Endothelial cell (in vitro differentiated cells): ENCODE measurements at places on chromosomes 5 and 9. TPM values are rescaled to one million over a fixed set of nuclear protein-coding genes. Genes with fewer than 3 reads are reported as not detected.

DNA sequence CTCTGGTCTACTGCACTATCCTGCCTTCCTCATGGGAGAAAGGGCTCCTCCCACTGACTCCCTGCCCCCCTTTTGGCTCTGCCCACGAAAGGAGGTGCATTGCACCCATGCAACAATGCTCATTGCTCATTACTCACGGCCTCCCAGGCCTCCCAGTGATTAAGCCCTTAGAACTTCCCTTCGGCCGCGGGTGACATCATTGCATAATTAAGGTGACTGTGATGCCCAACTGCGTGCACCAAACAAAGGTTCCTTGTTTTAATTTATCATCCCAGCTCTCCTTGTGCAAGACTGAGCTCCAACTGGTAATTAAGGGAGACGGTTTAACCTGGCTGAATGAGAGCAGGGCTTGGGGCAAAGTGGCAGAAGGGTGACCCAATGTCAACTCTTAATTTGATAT lies 180.4 kb downstream of the GAS1 start:
- H3K27me3 ChIP-seq, result peaks cover 2% of the 10 kb centered on the region
- no peak overlapping the region for H3K4me3 ChIP-seq
- H3K36me3 ChIP-seq, result no peaks in the 10 kb centered on the region
- DNase-seq, result no peak

DNA sequence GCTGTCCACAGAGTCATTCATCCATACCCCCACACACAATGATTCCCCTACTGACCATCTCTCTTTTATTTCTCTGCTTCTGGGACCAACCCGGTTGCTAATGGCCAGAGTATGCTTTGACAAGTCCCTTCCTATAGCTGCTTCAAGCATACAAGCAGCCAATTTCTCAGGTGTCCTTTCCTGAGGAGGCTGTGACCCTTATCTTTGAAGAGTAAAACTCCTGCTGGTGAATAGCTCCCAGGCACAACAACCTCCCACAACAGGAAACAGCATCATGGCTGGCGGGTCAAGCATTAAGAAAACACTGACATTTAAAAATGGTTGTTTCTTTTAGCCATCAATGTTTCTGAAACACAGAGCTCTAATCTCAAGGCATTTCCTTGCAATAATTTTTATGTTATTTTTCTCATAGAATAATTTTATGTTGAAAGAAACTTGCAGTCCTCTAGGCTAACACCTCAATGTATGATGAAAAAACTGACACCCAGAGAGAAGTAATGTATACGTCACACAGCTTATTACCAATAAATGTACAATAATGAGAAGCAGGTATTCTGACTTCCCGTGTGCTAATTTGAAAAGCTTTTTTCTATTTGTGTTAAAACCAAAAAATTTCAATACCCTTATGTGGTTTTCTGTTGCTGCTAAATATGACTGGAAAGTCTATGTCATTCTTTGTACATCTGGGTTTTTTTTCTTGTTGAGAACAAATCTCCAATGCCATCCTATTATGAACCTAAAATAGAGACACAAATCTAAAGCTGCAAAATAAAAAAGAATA lies 7.5 kb upstream of the PAM start:
- DNase-seq, result no peak
- H3K27me3 ChIP-seq, result peaks cover 3% of the 10 kb centered on the region
- no peak overlapping the region for H3K4me3 ChIP-seq
- no peaks in the 10 kb centered on the region for H3K36me3 ChIP-seq
- peaks cover 8% of the 10 kb centered on the region for H3K4me1 ChIP-seq
- H3K27ac ChIP-seq, result no peak overlapping the region

DNA sequence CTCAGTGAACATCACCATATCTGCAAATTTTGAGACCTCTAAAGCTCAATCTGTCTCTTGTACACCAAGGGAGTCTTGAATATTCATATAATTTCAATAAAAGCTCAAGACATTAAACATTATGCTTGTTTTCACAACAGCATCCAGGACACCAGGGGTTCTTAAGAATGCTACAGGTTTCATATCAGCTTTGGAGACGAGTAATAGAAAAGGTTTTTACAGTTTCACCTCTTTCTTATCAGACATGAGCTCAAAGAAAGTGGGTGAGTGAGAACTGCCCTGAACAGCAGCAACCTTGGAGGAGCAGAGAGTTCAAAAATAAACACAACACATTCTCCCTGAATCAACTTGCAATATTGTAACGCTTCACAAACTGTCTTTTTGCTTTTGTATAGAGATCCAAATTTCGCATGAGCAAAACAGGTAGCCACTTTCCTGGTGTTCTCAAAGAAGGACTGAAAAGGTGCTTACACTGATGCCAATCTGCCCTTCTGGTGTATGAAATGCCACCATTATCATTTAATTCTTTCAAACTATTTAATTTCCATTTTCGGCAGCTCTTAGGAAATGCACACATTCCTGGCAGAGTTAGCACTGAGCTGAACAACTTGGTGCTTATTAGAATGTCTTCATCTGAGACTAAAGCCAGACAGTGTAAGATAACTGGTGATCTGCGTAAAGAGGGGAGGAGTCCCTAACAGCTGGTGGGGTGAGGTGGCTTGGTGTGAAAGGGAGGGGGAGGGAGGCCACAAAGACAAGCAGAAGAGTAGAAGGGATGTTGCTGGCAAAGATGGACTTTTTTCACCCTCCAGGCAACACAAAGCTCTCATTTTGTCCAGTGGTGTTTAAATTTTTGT lies 535.3 kb downstream of the PDE4D start:
- H3K4me3 ChIP-seq, result no peak overlapping the region
- H3K36me3 ChIP-seq, result no peaks in the 10 kb centered on the region
- no peaks in the 10 kb centered on the region for H3K27me3 ChIP-seq

DNA sequence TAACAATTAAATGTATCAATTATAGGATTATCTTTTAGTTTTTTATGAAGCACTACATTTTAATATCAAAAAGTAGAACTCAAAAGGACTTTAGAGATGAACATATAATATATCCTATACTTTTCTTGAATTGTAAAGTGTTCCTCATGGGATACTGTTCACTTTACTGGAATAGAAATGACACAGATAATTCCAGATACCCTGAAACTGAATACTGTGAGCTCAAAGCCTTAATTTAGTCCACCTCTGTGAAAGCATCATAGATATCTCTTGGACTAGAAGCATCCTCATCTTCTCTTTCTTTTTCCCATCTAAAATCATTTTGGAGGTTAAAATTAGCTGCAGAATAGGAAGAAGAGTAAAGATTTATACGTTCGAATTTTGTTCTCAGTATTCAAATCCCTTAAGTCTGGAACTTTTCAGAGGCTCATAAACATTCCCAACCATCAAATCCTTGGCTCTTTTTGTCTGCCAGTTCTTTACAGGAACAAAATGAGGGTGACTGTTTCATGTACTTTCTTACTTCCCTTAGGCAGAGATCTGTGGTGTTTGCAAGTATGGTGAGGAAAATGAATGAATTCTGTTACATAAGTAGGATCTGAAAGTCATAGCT lies 49.4 kb downstream of the ADAMTS19 start:
- H3K4me3 ChIP-seq, result no peak overlapping the region
- peaks cover 8% of the 10 kb centered on the region for H3K4me1 ChIP-seq
- H3K27ac ChIP-seq, result no peak overlapping the region
- no peak for DNase-seq
- no peaks in the 10 kb centered on the region for H3K36me3 ChIP-seq

- DNase-seq, result no peak
- no peak overlapping the region for H3K4me3 ChIP-seq
- no peaks in the 10 kb centered on the region for H3K36me3 ChIP-seq
- H3K27ac ChIP-seq, result no peak overlapping the region
- no peaks in the 10 kb centered on the region for H3K4me1 ChIP-seq
- H3K27me3 ChIP-seq, result no peaks in the 10 kb centered on the region
Measured at GRCh38 chr9:69895659-69896058, 75.0 kb downstream of the CFAP95 start.

AFAP1L1 gene
- 393 TPM for total RNA-seq

DNA sequence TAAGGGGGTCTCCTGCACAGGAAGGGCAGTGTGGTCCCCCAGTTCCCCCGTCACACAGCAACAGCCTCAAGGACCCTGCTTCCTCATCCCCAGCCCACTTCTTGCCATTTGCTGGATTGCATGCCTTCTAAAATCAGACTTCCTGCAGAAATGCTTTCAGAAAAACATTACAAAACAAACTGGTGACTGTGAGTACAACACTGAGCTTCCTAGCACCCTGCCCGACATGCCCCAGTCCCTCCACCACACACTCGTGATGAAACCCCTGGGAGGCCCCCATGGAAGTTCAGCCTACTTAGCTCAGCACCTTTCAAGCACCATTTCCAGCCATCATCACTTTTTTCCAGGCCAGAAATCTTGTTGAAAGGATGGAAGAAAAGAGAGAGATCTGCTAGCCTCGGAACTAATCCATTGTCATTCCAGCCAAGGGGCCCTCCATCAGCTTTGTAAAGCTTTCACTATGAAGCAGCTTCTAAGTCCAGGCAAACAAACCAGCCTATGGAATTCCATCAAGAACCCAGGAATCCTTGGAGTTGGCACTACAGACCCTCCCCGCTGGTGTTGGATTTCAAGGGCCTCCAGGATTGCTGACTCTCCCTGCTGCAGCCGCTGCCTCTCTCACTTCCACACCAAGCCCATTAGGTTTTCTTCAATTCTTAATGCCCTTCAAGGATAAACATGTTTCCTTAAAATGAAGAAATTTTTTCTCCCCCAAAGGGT lies 114.6 kb downstream of the C5orf15 start:
- no peak overlapping the region for H3K27ac ChIP-seq
- no peaks in the 10 kb centered on the region for H3K27me3 ChIP-seq
- no peaks in the 10 kb centered on the region for H3K36me3 ChIP-seq

DNA sequence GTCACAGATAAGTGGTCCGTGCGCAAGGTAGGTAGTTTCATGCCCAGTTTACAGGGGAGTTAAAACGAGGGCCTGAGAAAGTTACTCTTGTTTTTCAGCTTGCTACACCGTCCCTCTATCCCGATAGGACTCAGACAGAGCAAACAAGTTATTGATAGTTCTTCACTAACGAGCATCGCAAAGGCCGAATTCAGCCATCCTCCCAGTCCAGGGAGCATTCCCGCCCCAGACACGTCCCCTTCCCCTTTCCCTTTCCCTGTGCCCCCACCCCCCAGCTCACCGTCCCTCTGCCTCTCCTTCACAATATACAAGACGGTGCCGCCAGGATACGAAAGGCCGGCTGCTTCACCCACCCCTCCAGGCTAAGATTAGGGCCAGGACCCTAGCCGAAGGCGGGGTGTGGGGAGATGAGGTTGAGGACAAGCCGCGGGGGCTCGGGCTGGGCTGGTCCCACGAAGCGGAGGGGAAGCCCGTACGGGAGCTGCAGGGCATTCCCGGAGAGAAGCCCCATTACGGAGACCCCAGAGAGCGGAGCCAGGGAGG lies 599 bp downstream of the KIAA1191 start:
- H3K27ac ChIP-seq, result peak overlapping the region; percentile 61
- peak; percentile 26 for DNase-seq
- peaks cover 14% of the 10 kb centered on the region for H3K36me3 ChIP-seq
- H3K4me3 ChIP-seq, result peak overlapping the region; percentile 97
- peaks cover 8% of the 10 kb centered on the region for H3K4me1 ChIP-seq

DNA sequence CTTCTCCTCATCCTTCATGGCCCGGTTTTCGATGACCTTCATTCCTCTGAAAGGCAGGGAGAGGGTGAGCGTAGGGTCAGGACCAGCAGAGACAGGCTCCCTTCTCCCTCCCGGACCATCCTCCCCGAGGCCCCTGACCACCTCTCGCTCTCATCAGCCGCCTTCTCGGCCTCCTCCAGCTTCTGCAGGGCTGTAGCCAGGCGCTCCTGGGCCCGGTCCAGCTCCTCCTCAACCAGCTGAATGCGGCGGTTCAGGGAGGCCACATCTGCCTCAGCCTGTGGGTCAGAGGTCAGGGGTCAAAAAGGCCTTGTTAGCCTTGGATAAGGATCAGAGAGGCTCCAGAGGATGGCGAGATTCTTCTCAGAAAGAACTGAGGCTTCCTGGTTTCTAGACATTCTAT lies 4.2 kb downstream of the TPM2 start:
- no peak overlapping the region for H3K4me3 ChIP-seq
- peaks cover 33% of the 10 kb centered on the region for H3K36me3 ChIP-seq
- DNase-seq, result no peak
- peaks cover 11% of the 10 kb centered on the region for H3K27me3 ChIP-seq

DNA sequence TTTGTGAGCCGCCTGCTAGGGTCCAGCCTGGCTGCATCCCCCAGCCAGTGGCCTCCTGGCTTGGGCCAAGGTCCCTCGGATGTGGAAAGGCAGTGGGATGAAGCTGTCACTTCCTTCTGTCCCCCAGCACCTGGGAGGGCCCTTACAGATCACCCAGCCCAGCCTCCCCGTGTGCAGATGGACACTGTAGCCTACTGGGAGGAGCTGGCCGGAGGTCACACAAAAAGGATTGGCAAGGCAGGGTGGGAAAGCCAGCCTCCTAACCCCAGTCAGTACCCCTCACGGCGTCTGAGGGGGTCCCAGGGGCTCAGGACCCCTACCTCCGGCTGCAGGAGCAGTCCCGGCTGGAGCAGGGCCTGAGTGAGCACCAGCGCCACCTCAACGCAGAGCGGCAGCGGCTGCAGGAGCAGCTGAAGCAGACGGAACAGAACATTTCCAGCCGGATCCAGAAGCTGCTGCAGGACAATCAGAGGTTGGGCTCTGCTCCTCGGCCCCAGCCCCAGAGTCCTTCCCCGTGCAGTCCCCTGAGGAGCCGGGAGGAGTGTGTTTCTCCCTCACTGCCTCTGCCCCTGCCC lies 28.3 kb downstream of the LRSAM1 start:
- H3K36me3 ChIP-seq, result peaks cover 15% of the 10 kb centered on the region
- H3K4me3 ChIP-seq, result no peak overlapping the region
- no peak for DNase-seq
- no peaks in the 10 kb centered on the region for H3K4me1 ChIP-seq
- no peak overlapping the region for H3K27ac ChIP-seq

SLC46A2 gene
- total RNA-seq, result not detected

DNA sequence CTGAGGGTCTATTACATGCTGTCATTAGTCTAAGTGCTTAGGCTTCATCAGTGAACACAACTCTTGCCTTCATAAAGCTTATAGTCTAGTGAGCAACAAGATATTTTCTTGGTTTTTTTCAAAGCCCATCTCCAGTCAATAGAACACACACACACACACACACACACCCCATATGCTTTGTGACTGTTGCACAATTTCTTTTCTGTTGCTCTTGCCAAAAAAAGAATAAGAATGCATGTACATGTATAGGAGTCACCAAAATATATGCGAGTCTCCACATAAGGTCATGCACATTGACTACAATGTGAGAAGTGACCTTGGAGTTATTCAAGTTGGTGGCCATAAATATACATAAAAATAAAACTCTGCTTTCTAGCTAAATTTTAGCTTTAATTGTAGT lies 351.5 kb upstream of the TLE4 start:
- no peak for DNase-seq
- H3K27me3 ChIP-seq, result no peaks in the 10 kb centered on the region
